HAP-1 (cell line): ENCODE measurements at places on chromosomes 11 and 22.

GRCh38 chr11:83019888-83020579 lies 51.7 kb downstream of the RAB30 start:
- no peak for DNase-seq

DNA sequence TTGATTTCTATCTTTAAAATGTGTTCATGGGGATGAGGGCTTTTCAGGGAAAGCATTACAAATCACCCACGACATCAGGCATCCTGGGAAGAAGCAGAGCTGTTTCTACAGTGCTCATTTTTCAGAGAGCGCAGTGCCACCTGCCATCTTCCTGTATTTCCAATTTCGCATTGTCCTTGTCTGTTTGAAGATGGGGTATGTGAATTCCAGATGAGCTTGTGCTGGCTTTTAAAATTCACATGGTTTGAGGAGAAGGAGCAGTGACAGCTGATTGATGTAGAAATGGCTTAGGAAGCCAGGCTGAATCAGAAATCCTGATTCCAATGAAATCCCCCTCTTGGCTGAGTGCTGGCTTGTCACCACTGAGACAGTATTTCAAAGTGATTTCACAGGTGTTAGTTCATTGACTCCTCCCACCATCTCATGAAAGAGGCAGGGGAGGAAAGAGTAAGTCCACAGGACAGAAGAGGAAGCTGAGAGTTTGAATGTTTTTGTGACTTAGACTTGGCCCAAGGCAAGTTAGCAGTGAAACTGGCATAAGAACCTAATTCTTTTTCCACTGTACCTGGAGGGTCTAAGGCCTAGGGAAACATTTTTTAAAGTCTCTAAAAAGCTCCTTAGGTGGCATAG lies 344.6 kb upstream of the C11orf87 start:
- DNase-seq, result no peak

GRCh38 chr22:50672471-50673230 lies at the start of gene SHANK3:
Gene SHANK3, plus strand, starts transcription at chr22:50672823.
- DNase-seq, result no peak

DNA sequence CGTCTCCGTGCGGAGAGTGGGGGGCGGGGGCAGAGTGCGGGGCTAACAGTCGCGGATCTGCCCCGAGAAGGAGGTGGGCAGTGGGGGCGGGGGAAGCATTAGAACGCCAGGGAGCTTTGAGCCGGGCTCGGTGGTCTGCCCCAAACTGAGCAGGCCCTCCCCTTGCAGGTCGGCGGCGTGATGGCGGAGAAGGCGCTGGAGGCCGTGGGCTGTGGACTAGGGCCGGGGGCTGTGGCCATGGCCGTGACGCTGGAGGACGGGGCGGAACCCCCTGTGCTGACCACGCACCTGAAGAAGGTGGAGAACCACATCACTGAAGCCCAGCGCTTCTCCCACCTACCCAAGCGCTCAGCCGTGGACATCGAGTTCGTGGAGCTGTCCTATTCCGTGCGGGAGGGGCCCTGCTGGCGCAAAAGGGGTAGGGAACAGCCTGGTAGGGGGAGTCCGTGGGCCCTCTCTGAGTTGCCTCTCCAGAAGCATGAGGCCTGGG lies 979 bp downstream of the ABCG4 start:
- DNase-seq, result no peak

DNA sequence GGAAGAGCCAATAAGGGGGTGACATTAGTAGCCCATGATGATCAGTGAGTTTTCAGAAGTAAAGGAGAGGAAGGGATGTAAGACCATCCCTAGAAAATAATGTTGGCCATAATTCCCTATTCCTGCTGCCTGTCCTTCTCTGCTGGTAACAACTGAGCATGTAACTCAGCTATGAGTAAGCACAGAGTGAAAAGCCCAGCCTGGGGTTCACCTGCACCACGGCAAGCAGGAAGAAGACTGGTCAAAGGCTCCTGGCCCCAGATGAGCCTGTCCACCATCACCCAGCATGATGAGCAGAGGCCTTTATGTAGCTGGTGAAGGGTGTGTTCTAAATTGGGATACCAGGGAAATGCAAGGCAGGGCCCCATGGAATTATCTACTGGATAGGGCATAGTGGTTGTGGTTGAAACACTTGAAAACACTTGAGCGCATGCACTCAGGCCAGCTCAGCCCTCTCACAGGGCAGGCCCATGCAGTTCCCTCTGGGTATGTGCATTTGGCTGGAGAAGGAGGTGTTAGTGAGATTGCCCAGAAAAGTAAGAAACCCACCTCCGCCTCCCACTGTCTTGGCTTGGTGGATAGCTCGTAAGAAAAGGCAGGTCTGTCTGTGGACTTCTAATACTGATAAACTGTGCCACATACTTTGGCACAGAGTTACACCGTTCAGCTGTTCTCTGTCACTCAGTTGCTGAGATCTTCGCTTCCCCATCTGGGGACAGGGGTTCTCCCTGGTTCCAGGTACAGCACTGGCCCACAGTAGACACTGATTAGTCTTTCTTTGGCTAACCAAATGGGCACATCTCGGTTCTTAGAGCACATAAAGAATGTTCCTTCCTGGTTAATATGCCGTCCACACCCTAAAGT lies 86.8 kb downstream of the AMOTL1 start:
- no peak for DNase-seq

DNA sequence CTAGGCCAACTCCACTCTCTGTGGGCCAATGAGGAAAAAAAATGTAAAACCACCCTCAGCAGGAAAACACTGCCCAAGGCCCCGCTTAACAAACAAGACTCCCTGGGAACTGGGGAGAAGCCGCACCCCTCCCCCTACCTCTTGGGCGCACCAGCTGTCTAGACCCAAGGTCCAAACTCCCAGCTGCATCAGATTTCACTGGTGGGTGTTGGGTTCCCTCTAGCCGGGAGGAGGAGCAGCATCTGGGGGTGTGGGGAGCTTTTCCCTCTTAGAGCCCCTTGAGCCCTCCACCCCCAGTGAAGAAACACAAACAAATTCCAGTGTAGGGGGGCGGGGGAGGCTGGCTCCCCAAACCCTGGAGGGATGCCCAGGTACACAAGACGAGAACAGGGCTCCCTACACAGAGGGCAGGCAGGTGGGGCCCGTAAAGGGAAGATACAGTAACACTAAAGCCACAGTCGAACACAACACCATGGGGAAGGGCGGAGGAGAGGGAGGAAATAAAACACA lies 64.9 kb downstream of the NECTIN1 start:
- no peak for DNase-seq
